ENCODE measurements at places on chromosomes 12 and 14.

GRCh38 chr14:54768501-54769129, 134.0 kb downstream of the GCH1 start:
- DNase-seq = no peak

DNA sequence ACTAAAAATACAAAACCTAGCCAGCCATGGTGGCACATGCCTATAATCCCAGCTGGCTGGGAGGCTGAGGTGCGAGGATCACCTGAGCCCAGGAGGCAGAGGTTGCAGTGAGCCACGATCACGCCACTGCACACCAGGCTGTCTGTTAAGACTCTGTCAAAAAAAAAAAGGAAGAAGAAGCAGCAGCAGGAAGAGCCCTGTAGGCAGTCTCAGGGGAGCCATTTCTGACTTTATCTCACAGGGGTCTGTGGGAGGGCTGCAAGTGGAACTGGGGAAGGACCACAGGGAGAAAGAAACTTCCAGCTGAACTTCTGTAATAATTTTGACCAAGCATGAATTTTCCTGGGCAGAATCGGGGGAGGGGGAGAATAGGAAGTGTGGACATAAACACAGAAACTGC, 32.7 kb downstream of the GARIN6 start:
- no peak for DNase-seq

GRCh38 chr12:32501835-32502333, 102.5 kb downstream of the FGD4 start:
- no peak for DNase-seq

- no peak for DNase-seq
Observed at GRCh38 chr12:48866052-48866711, 512 bp upstream of the RND1 start.

- no peak for DNase-seq
Observed at GRCh38 chr14:52547526-52547925, 4.8 kb downstream of the TXNDC16 start.

DNA sequence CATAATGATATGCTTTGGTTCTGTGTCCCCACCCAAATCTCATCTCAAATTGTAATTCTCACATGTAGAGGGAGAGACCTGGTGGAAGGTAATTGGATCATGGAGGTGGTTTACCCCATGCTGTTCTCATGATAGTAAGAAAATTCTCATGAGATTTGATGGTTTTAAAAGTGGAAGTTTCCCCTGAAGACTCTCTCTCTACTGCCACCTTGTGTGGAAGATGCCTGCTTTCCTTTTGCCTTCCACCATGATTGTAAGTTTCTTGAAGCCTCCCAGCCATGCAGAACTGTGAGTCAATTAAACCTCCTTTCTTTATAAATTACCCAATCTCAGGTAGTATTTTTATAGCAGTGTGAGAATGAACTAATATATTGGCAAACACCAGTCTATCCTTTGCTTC, 260.4 kb upstream of the PPFIA2 start:
- DNase-seq = no peak

Measured in effector memory CD4-positive, alpha-beta T cell (primary cell).